Smooth muscle cell of trachea (primary cell): ENCODE measurements at places on chromosomes 5 and 9. TPM values are rescaled to one million over a fixed set of nuclear protein-coding genes. Genes with fewer than 3 reads are reported as not detected.

NSMF gene
- 20.4 and 32.7 TPM in 2 replicates for total RNA-seq

CDO1 gene
- total RNA-seq: 9.0 and 13.2 TPM in 2 replicates

TRIM36 gene
- 0.29 and 0.33 TPM in 2 replicates for total RNA-seq

PCDHA9 gene
- total RNA-seq: under 0.01 TPM in 2 replicates

AMBP gene
- total RNA-seq: 0.15 and 0.17 TPM in 2 replicates
